Thymus (tissue), 14 donors: ENCODE measurements at places on chromosomes 3 and 15. TPM values are rescaled to one million over a fixed set of nuclear protein-coding genes. Genes with fewer than 3 reads are reported as not detected.

WNT7A gene
- 0.14 TPM for polyA plus RNA-seq

NME9 gene
- 1.5 TPM for polyA plus RNA-seq

CCR5 gene
- polyA plus RNA-seq: 5.2 TPM

SIAH2 gene
- 22.4 TPM for polyA plus RNA-seq

GRM7 gene
- polyA plus RNA-seq: 0.14 TPM

- no peak for DNase-seq
Observed at GRCh38 chr3:152376351-152377183, 107.8 kb downstream of the MBNL1 start.

DNA sequence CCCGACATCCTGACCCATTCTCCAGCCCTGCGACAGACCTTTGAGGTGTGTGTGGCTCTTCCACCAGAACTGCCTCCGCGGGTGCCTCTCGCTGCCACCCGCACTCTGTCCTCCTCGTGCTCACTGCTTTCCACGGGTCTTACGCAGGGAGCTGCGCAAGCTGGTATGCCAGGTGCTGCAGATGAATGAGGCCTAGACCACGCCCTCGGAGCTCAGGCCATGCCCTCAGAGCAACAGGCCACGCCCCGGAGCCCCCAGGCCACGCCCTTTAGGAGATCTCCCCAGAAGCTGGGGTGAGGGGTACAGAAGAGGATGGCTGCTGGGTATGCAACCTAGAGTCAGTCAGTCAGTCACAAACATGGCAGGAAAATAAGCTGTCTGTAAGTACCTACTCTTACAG, 300.3 kb downstream of the GABRG3 start:
- no peak for DNase-seq

DNA sequence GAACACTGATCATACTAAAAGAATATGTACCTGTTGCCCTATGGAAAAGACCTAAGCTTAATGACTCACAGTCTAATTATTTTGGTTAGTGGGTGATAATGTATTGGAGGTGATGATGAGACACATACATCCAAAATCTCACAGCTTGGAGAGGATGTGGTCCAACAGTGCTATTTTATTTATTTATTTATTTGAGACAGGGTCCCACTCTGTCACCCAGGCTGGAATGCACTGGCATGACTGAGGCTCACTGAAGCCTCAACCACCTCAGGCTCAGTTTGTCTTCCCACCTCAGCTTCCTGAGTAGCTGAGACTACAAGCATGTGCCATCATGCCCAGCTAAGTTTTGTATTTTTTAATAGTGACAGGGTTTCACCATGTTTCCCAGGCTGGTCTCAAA, 35.0 kb downstream of the LPP start:
- no peak for DNase-seq

GRCh38 chr15:89593018-89593417, 17.7 kb downstream of the TICRR start:
- no peak for DNase-seq

UCN2 gene
- polyA plus RNA-seq: 4.7 TPM

DNASE1L3 gene
- polyA plus RNA-seq: 12.9 TPM

DNA sequence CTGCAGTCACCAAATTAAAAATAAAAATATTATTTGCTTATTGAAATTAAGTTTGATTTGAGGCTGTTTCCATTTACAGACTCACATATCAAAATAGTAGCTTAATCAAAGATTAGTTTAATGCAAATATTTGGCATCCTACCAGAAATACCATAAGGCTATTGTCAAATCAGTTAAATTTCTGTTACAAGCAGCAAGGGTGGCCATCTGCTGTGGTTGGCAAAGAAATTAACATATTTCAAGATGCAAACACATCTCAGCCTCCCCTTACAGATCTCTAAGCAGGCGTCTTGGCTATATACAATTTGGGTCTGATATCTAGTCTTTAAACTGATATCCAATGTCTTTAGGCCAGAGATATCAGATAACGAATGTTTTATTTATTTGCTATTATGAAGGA, 83.2 kb upstream of the NEDD4 start:
- DNase-seq: no peak

TGM4 gene
- polyA plus RNA-seq: 0.62 TPM

- no peak for DNase-seq
Observed at GRCh38 chr15:97189162-97189780, 771.2 kb upstream of the ARRDC4 start.

DNA sequence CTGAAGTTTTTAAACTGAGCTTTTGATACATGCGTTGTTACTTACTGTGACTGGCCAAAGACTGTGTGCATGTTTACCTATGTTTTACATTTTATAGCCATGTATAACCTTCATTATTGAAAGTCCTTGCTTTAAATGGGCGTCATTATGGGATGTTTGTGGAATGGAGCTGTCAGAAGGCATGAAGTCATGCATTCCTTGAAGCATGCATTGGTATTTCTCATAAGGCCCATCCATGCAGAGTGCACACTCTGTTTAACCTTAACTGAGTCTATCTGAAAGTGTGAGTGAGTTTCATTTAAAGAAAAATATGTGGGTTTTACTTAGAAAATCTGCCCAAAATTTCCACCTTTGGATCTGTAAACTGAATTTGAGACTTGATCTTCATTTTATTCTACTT, 51.1 kb downstream of the PSMD6 start:
- no peak for DNase-seq

DNA sequence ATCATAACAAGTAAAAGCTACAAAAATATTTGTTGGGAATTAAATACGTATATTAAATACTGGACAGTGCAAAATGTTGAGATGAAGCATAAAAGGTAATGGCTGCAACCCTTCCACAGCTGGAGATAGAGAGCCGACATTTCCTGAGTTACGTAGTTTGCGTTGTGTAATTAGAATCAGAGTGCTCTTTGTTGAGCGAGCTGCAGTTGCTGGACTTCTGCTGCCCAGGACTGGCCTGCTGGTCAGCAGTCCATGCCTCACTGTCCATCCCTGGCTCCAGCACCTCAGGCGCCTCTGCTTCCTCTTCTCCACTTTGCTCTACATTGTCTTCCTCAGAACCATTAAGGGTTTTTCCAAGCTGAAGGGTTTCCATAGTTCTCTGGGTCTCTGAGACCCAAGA, 28.4 kb upstream of the SHC4 start:
- DNase-seq: no peak

GRCh38 chr3:105967117-105967516, 98.3 kb upstream of the CBLB start:
- no peak for DNase-seq

GRCh38 chr3:167575000-167575600, 78.6 kb downstream of the WDR49 start:
- no peak for DNase-seq

HIGD2B gene
- polyA plus RNA-seq: 0.02 TPM

HRG gene
- 0.02 TPM for polyA plus RNA-seq

- DNase-seq: no peak
Observed at GRCh38 chr3:38268087-38268486, 2.5 kb downstream of the SLC22A13 start.

DNA sequence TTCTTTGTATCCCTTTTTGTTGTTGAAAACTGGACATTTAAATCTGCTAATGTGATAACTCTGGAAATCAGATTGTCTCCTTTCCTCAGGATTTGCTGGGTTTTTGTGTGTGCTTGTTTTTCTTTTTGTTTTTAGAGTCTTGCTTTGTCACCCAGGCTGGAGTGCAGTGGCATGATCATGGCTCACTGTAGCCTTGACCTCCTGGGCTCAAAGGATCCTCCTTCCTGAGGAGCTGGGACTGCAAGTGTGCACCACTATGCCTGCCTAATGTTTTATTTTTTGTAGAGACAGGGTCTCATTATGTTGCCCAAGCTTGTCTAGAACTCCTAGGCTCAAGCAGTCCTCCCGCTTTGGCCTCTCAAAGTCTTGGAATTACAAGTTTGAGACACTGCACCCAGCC, 44.6 kb upstream of the IL20RB start:
- no peak for DNase-seq

TAGLN3 gene
- 1.5 TPM for polyA plus RNA-seq

DNA sequence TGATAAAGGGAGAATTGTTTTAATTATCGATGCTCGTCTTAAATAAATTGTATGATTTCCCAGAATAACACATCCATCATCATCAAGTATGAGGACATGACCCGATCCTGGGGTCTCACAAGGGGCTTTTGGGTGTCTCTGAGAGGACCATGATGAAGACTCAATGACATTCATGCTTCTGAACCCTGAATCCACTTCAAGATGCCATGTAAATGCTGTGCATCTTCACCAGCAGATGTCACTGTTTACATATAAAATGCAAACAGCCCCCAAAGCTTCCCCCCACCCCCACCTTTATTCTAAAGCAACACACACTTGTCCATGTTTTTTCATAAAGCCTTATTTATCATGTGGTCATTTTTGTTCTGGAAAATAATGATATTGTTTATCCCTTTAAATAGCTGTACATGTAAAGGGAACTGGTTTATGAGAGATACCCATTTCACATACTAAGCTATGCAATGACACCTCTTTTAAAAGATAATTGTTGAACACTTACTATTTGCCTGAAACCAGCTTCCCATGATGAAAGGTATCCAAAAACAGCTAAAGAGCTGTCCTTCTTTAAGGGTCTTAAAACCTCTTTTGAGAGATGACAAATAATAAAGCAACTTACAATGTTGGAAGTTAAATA, 69.7 kb upstream of the UBE3A start:
- peak; percentile 24 for DNase-seq

DNA sequence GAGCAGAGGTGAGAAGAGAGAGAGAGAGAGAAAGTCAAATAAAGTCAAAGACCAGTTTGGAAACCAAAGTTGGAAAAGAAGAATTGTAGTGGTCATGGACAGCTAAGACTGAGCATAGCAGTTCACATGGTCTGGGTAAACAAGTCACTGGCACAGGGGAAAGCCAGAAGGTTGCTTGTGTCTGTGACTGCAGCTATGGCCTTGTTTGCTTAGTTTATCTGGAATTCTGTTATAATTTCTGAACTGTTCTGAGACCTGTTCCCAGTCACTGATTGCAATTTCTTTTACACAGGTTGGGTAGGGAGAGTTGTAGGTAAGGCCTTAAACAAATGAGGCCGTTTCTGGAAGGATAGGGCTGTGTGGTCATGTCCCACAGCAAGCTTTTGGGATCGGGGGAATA, 43.4 kb upstream of the MYZAP start:
- no peak for DNase-seq

INO80 gene
- 7.6 TPM for polyA plus RNA-seq

DNA sequence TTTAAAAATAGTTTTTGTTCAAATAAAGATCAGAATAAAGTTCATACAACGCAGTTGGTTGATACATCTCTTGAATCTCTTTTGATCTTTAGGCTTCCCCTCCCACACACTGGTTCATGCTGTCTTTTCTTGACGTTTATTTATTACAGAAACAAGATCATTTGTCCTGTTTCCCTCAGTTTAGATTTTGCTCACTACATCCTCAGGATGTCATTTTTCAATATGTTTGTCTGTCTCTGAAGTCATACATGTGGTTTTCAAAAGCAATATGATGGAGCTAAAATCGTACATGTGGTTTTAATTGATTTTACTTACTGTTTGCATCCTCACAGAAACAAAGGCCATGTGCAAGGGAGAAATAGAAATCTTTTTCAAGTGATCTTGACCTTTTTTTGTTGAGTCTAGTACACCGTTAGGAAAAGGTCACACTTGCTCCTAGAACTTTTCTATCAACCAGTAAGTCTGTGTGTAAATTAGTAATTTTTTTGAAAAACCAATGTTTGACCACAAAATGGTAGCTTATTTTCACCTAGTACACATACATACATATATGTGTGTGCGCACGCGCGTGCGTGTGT, 63.7 kb upstream of the SENP5 start:
- DNase-seq: no peak

DNA sequence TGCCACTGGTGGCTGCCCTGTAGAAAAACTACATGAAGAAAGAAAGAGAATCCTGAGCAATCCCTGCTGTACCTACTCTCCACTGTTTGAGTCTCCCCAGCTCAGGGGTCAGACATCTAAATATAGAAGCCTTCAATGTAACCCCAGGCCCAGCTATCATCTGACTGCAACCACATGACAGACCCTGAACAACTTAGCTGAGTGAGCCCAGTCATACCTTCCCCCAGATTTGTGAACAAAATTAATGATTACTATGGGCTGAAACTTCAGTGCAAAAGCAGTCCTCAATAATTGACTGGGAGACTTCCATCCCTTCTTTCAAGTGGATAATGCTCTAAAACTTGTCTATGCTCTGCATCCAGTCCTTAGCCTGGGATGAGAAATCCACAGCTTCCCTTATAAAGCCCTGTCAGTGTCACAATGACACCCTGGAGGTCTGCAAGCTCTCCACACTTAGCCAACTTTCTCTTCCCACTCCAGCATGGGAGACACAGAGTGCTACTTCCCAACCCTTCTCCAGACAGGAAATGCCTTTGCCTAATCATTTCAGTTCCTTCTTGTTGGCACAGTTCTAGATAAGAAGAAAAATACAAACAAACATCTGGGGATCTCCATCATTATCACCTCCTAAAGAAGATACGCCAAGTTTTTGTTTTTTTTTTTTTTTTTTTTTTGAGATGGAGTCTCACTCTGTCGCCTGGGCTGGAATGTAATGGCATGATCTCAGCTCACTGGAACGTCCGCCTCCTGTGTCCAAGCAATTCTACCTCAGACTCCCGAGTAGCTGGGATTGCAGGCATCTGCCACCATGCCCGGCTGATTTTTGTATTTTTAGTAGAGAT, 198.5 kb upstream of the GADL1 start:
- no peak for DNase-seq

- DNase-seq: no peak
Observed at GRCh38 chr15:49339656-49340055, 83.4 kb upstream of the FGF7 start.

- no peak for DNase-seq
Observed at GRCh38 chr3:149579838-149580542, 77.8 kb downstream of the WWTR1 start.

DNA sequence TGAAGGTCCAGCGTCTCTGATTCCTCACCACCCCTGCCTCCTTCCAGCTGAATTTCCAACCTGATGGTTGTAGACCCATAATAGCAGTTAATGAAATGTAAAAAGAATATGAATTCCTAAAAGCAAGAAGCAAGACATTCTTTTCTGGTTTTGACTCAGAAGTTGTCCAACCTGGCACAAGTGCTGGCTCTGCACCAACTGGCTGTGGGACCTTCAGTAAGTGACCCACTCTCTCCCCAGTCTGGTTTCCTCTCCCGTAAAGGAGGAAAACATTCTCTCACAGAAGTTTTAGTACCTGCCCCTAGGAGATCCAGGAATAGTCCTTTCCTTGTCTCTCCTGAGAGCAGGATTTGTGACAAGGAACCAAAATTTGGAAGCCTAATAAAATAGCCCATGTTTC, 236.9 kb upstream of the TRIM42 start:
- DNase-seq: no peak

DNA sequence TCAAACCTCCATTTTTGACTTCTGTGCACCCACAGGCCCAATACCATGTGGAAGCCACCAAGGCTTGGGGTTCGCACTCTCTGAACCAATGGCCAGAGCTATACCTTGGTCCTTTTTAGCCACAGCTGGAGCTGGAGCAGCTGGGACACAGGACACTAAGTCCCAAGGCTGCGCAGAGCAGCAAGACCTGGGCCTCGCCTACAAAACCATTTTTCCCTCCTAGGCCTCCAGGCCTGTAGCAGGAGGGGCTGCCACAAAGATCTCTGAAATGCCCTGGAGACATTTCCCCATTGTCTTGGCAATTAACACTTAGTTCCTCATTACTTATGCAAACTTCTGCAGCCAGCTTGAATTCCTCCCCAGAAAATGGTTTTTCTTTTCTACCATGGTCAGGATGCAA, 81.3 kb downstream of the ZMAT3 start:
- no peak for DNase-seq

DNA sequence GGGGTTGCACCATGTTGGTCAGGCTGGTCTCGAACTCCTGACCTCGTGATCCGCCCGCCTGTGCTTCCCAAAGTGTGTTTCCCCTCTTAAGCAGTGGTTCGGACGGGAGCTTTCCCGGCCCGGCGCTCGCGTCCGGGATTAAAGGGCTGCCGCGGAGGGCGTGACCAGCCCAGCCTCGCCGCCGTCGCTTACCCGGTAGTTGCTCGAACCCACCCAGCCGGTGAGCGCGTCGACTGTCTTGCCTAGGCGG, 513 bp downstream of the CLASP2 start:
- no peak for DNase-seq
